Vagina (tissue), 2 donors: ENCODE measurements at places on chromosomes 5 and 9. TPM values are rescaled to one million over a fixed set of nuclear protein-coding genes. Genes with fewer than 3 reads are reported as not detected.

The ZNF454 gene
- total RNA-seq, result 3.4 TPM

DNA sequence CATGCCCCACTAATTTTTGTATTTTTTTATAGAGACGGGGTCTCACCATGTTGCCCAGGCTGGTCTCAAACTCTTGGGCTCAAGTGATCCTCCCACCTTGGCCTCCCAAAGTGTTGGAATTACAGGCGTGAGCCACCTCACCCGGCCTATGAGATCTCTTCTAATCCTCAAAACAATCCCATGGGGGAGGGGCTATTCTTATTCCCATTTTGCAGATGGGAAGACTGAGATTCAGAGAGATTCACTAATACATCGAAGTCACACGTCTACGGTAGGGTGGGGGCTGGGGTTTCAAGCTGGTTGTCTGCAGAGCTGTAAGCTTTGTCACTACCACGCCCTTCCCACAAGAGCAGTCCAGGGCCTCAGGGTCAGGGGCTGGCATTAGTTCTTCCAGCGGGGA is 14.0 kb upstream of the NTNG2 start:
- no peaks in the 10 kb centered on the region for H3K36me3 ChIP-seq
- H3K27ac ChIP-seq, result no peak overlapping the region
- no peaks in the 10 kb centered on the region for H3K4me1 ChIP-seq
- H3K27me3 ChIP-seq, result no peaks in the 10 kb centered on the region
- H3K4me3 ChIP-seq, result no peak overlapping the region

- no peaks in the 10 kb centered on the region for H3K27me3 ChIP-seq
- H3K36me3 ChIP-seq, result no peaks in the 10 kb centered on the region
These were observed 49.0 kb upstream of the GARNL3 start for GRCh38 chr9:127215268-127216209.

GRCh38 chr9:77816641-77817341 is 168.7 kb upstream of the GNA14 start:
- no peak for DNase-seq
- H3K4me3 ChIP-seq, result no peak overlapping the region
- H3K27me3 ChIP-seq, result no peaks in the 10 kb centered on the region

DNA sequence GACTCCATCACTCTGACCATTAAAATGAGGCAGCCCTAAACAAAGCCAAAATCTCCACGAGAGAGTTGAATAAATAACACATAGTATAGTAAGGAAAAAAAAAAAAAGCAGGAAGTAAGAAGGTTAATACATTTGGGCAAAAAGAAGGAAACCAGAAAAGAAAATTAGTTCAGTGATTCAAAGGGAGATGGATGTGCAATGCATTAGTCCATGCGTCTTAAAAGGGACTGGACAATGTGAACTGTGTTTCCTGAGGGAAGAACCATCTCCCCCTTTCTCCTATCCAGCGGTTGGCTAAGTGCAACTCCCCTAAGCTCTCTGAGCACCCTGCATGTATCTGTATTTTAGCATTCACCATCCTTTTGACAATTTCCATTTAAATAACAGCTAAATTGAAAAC is 1.4 kb downstream of the ANKRA2 start:
- peaks cover 39% of the 10 kb centered on the region for H3K4me1 ChIP-seq
- no peak overlapping the region for H3K27ac ChIP-seq
- H3K27me3 ChIP-seq, result no peaks in the 10 kb centered on the region
- no peaks in the 10 kb centered on the region for H3K36me3 ChIP-seq
- peak overlapping the region; percentile 91 for H3K4me3 ChIP-seq
- DNase-seq, result no peak

- no peak for DNase-seq
- no peaks in the 10 kb centered on the region for H3K27me3 ChIP-seq
- no peak overlapping the region for H3K27ac ChIP-seq
- H3K4me3 ChIP-seq, result no peak overlapping the region
- H3K4me1 ChIP-seq, result peaks cover 17% of the 10 kb centered on the region
- H3K36me3 ChIP-seq, result no peaks in the 10 kb centered on the region
These were observed 200.3 kb downstream of the SNX18 start for GRCh38 chr5:54717870-54718269.

GRCh38 chr5:171342362-171343111 is 33.5 kb downstream of the TLX3 start:
- H3K36me3 ChIP-seq, result no peaks in the 10 kb centered on the region
- H3K4me3 ChIP-seq, result no peak overlapping the region
- H3K27me3 ChIP-seq, result no peaks in the 10 kb centered on the region
